Fibroblast of the aortic adventitia (primary cell): ENCODE measurements at places on chromosomes 1 and 21. TPM values are rescaled to one million over a fixed set of nuclear protein-coding genes. Genes with fewer than 3 reads are reported as not detected.

The PADI1 gene
- 0.09 TPM in 1 of 2 replicates, not detected in the other for total RNA-seq

The ATP5IF1 gene
- total RNA-seq = 108 and 171 TPM in 2 replicates

The CFAP74 gene
- not detected in 2 replicates for total RNA-seq

The BCL2L15 gene
- total RNA-seq = 0.18 TPM in 1 of 2 replicates, not detected in the other

The ZYG11A gene
- total RNA-seq = 0.57 and 0.72 TPM in 2 replicates

The HIVEP3 gene
- total RNA-seq = 1.1 and 1.2 TPM in 2 replicates

The CTH gene
- 2.4 and 7.6 TPM in 2 replicates for total RNA-seq

The HFM1 gene
- total RNA-seq = 0.49 and 2.0 TPM in 2 replicates

The CFAP57 gene
- 0.45 and 0.49 TPM in 2 replicates for total RNA-seq

The RNU1-3 gene
- under 0.01 and 2,882 TPM in 2 replicates for total RNA-seq

The OTUD7B gene
- 17.7 and 41.7 TPM in 2 replicates for total RNA-seq

The RHOU gene
- 4.2 and 38.3 TPM in 2 replicates for total RNA-seq

The DNM3 gene
- 2.0 and 2.1 TPM in 2 replicates for total RNA-seq

The DTL gene
- total RNA-seq = 1.5 and 47.7 TPM in 2 replicates

The SLC25A34 gene
- total RNA-seq = 0.54 and 0.65 TPM in 2 replicates

The GSTM2 gene
- 14.1 and 27.7 TPM in 2 replicates for total RNA-seq

The SPATA6 gene
- total RNA-seq = 8.7 and 10.5 TPM in 2 replicates

The IGFN1 gene
- total RNA-seq = under 0.01 and 0.74 TPM in 2 replicates

The SELL gene
- total RNA-seq = 0.27 and 2.5 TPM in 2 replicates

The TMIGD3 gene
- not detected in 2 replicates for total RNA-seq

The C1orf167 gene
- 0.36 TPM in 1 of 2 replicates, not detected in the other for total RNA-seq

The KIF17 gene
- 0.27 and 3.0 TPM in 2 replicates for total RNA-seq

The CTTNBP2NL gene
- 24.4 and 27.0 TPM in 2 replicates for total RNA-seq

The HSPB7 gene
- 8.9 TPM in 1 of 2 replicates, not detected in the other for total RNA-seq

The SHE gene
- 0.09 and 0.49 TPM in 2 replicates for total RNA-seq

The PRAMEF26 gene
- total RNA-seq = not detected in 2 replicates

The CELA2B gene
- total RNA-seq = not detected in 2 replicates

The KRTAP21-2 gene
- not detected in 2 replicates for total RNA-seq

The RAB25 gene
- total RNA-seq = not detected in 2 replicates

The NSUN4 gene
- 15.9 and 20.6 TPM in 2 replicates for total RNA-seq
